ENCODE measurements at places on chromosomes 12 and 14. TPM values are rescaled to one million over a fixed set of nuclear protein-coding genes. Genes with fewer than 3 reads are reported as not detected.

KRT3 gene
- total RNA-seq: not detected

PPP1R36 gene
- 0.54 TPM for total RNA-seq

PLEKHG3 gene
- 5.9 TPM for total RNA-seq

CLEC14A gene
- 2.9 TPM for total RNA-seq

C12orf50 gene
- 0.36 TPM for total RNA-seq

LRRC74A gene
- total RNA-seq: not detected

SERPINA6 gene
- total RNA-seq: not detected

ARF3 gene
- 49.6 TPM for total RNA-seq

TMEM121 gene
- total RNA-seq: 12.5 TPM

SRRM4 gene
- 11.8 TPM for total RNA-seq

B4GALNT1 gene
- total RNA-seq: 36.3 TPM

RFC5 gene
- total RNA-seq: 20.3 TPM

PLEKHG7 gene
- total RNA-seq: not detected

BICDL1 gene
- total RNA-seq: 24.4 TPM
